Activated gamma-delta T cell treated with Interleukin-2 at 50 U/mL for 16 hours (primary cell): ENCODE measurements at places on chromosomes 16 and 17.

GRCh38 chr16:35314298-35314697, 1854.9 kb downstream of the TP53TG3F start:
- no peak for DNase-seq

DNA sequence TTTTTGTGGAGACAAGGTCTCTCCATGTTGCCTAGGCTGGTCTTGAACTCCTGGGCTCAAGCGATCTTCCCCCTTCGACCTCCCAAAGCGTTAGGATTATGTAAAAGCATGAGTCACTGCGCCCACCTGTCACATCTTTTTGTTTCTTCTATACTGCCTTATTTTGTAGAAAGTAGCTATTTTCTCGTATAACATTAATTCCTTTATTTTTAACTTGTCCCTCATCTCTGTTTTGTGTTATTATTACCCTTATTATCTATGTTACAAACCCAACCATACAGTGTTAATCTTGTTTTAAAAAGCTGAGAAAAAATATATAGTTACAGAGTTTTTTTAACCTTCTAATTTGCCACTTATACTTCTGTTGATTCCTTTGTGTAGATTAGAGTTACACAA, 1.4 kb upstream of the TXNDC11 start:
- DNase-seq: no peak

- DNase-seq: no peak
These were observed 23.7 kb downstream of the YPEL2 start for GRCh38 chr17:59355030-59355701.

DNA sequence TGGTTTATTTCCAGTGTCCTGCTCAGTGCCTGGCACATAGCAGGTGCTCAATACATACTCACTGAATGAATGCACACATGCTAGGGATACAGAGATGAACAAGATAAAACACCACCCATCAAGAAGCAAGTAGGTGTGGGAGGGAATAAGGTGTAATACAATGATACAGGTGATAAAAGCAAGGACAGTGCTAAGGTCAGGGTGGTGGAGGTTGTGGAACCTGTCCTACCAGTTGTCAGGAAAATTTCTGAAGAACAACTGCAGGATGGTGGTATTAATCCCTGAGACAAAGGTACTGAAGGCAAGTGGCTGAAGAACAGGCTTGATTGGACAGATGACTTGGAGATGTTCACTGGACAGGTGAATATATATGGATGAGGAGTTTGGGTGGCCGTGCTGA, 1.8 kb downstream of the KNOP1 start:
- no peak for DNase-seq

DNA sequence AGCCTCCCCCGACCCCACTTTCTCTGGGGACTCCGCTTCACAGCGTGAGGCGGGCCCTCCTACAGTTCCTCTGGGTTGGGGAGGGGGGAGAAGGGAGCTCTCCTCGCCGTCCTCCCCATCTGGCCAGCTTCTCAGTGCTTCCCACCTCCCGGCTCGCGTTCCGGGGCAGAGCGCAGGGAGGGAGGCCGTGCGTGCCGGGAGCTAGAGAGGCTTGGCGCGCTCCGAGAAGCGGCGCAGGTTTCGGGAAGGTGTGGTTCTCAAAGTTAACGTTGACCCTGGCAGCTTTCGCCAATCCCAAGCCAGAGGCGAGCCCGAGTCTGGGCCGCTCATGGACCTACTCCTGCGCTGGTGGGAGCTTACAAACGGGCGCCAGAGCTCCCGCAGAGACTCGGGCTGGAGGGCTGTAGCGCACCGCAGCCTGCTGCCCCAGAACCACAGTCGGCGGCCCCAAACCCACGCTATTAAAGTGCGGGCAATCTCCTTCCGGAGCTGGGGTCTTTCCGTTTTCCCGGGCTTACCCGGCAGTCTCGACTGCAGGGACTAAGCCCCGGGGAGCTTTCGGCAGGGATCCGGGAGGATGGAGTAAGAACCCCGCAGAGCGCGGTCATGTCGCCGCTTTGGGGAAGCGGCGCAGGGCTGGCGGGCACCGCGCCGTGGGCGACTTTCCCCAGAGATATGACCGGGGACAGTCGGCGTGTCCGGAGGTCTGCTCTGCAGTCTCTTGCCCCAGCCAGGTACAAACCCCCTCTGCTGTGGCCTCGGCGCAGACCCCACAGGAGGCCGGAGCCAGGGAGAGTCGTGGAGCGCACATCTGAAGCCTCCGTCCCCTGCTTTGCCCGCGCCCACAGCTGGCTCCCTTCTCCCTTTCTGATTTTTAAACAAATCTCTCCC, 787 bp downstream of the CDH11 start:
- no peak for DNase-seq
